ENCODE measurements at places on chromosomes 12 and 14. TPM values are rescaled to one million over a fixed set of nuclear protein-coding genes. Genes with fewer than 3 reads are reported as not detected.

CACNA1C gene
- total RNA-seq, result 1.5 TPM

C12orf57 gene
- 110 TPM for total RNA-seq

KCNJ8 gene
- total RNA-seq, result 10.7 TPM

TAS2R19 gene
- 0.34 TPM for total RNA-seq
